ENCODE measurements at places on chromosomes 11 and 22. TPM values are rescaled to one million over a fixed set of nuclear protein-coding genes. Genes with fewer than 3 reads are reported as not detected.

DNA sequence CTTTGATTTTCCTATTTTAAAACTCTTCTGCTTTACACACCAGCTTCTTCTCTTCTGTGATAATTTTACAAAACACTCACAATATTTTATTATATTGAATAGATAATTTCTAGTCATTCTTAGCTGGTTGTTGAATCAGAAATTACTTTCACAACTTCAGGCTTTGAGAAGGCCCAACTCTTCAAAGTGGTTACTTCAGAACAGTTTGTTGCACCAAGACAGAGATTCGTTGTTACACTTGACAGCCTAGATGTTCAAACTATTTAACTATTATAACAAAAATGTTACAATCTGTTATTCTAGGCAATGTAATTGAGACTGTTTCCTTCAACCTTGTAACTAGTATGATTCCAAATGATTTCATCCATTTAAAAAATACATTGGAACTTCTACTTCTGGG is 333.2 kb upstream of the CHORDC1 start:
- no peak for DNase-seq

GRCh38 chr22:29998627-29999384 is 81.5 kb upstream of the HORMAD2 start:
- DNase-seq: no peak

The KCNJ1 gene
- 109 TPM for polyA plus RNA-seq

DNA sequence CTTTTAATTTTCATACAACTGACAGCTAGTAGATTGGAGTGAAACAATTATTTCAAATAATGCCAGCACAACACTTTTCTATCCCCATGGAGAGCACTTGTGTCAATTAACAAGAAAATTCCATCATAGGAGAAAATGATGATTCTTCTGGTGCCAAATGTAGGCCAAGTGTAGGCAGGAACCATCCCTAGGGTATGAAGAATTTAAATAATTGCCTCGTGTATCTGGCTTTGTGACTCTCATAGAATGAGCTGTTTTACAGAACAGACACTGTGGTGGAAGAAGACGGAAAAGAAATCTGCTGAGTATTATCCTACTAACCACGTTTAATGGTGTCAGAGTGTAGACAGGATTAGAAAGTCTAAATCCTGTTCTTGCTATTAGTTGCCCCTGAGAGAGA is 1542.2 kb downstream of the LRRC4C start:
- no peak for DNase-seq

- no peak for DNase-seq
Measured at GRCh38 chr22:42994917-42995562, 19.9 kb downstream of the PACSIN2 start.

The NXPE4 gene
- not detected for polyA plus RNA-seq

DNA sequence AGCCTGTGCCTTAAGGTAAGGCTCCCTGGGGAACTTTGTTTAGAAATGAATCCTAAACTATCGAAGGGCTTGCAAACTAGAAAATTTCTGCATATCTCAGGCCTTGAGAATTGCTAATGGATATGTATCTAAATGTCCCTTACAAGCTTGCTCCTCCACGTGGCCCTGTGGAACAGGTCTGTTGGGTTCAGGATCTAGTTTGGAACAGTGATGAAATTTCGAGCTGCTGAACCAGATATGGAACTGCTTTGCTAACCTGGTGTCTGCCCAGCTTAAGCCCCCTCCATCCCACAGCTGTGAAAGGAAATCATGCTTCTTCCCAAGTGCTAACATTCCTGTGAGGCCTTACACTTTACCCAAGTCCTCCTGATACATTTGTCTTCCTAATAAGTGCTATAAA is 11.6 kb downstream of the SREBF2 start:
- no peak for DNase-seq

GRCh38 chr11:77776455-77776854 is 44.1 kb downstream of the RSF1 start:
- no peak for DNase-seq

- no peak for DNase-seq
Measured at GRCh38 chr22:20431511-20432192, 6.0 kb downstream of the SCARF2 start.

GRCh38 chr22:37525073-37525745 is 6.0 kb upstream of the CARD10 start:
- no peak for DNase-seq

- no peak for DNase-seq
Measured at GRCh38 chr22:44245438-44245837, 64.7 kb downstream of the PARVG start.

DNA sequence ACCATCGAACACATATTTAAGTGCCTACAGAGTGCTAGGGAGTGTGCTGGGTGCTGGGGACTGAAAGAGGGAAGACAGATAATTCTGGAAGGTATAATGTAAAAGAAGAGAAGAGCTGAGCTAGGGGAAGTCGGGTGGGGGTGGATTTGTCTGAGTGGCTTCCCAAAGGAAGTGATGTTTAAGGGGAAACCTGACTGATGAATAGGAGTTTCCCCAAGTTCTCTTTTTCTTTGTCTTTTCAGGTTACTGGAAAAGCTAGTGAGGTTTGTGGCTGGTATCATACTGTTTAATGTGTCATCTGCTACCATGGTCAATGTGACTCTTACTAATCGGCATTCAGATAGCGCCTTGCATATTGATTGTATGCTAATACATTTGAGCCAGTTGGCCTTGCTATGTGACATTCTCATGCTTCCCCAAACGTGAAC is 151.6 kb upstream of the MTMR2 start:
- no peak for DNase-seq

GRCh38 chr11:61917334-61918109 is at the start of gene RAB3IL1:
Gene RAB3IL1 (minus strand): TSS chr11:61917566. CDS start chr11:61917367, 199 bp downstream.
- DNase-seq: no peak
